NCI-H1417 treated with DMSO at 0.1 percent for 48 hours (cell line): ENCODE measurements at places on chromosomes 5 and 9.

DNA sequence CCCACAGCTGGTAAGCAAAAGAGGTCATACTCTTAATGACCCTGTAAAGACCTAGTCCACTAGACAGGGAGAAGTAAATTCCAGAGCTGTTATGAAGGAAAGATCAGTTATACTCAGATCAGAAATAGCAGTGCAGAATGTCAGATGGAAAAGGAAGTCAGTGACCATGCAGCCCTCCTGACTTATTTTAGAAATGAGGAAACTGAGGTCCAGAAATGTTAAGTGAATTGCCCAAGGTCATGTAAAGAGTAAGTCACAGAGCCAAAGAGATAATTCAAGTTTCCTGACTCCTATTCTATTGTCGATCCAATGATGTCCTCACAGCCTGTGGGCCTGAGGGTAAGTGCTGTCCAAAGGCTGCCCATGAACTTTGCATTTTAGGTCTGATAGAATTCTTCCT is 214.9 kb upstream of the IL12B start:
- no peak for DNase-seq

- no peak for DNase-seq
These were observed 17.5 kb downstream of the SPRY4 start for GRCh38 chr5:142307146-142307890.

DNA sequence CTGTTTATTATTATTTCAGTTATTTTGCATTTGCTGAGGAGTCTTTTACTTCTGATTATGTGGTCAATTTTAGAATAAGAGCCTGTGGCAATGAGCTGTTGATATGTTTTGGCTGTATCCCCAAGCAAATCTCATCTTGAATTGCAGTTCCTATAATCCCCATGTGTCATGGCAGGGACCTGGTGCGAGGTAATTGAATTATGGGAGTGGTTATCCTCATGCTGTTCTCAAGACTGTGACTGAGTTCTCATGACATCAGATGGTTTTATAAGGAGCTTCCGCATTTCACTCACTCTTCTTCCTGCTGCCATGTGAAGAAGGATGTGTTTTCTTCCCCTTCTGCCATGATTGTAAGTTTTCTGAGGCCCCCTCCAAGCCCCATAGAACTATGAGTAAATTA is 114.9 kb upstream of the SLCO6A1 start:
- DNase-seq, result no peak

DNA sequence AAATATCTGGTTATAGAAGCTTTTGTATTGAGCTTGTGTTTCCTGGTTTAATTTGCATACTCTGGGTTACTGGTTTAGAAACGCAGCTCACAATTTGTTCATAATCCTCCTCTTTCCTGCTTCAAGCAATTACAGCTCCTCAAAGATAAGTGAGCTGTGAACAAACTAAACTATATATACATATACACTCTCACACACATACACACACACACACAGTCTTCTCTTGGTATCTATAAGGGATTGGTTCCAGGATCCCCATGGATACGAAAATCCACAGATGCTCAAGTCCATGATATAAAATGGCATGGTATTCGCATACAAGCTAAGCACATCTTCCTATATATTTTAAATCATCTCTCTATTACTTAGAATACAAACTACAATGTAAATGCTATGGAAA is 510.9 kb upstream of the CDH18 start:
- no peak for DNase-seq
